ENCODE measurements at places on chromosomes 2 and 18.

- DNase-seq = no peak
These were observed 13.7 kb upstream of the GAL3ST2 start for GRCh38 chr2:241762933-241763369.

GRCh38 chr2:233428438-233428837 lies 74.1 kb downstream of the DGKD start:
- no peak for DNase-seq

- no peak for DNase-seq
These were observed 834.0 kb downstream of the DSC3 start for GRCh38 chr18:30208546-30208945.

DNA sequence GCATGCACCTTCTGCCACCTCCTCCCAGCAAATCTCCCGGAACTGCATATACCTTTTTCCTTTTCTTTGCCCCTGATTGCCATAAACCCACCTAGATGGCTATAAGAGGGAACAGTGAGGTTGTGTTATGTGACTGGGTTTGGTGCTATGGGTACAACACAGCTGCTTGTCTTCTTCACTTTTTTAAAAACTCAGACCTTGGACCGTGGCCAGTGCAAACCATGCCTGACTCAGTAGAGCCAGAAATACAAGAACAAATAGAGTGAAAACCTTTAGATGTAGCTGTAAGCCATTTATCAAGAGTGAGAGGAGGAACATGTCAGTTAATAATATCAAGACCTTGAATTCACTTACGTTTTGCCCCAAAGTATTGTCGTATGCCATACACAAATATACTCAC lies 267.4 kb upstream of the CHAC2 start:
- no peak for DNase-seq

- DNase-seq = no peak
These were observed 86.7 kb downstream of the NRP2 start for GRCh38 chr2:205768815-205769494.

DNA sequence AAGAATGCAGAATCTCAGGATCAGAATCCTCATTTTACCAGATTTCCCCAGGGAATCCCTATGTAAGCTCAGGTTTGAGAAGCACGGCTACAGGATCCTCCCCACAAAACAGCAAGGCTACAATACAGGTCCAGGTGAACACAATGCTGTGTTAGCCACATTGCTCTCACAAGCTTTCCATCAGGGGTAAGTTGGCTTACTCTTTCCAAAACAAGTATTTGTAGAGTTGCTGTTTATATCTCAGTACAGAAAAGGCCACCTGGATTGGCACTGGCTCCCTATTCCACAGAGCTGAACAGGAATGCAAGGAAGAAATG lies 11.0 kb downstream of the SPRED2 start:
- no peak for DNase-seq

- DNase-seq = no peak
These were observed 234.4 kb downstream of the LPIN1 start for GRCh38 chr2:11980809-11981208.

GRCh38 chr2:170917957-170918356 lies 11.1 kb upstream of the GORASP2 start:
- DNase-seq = no peak

DNA sequence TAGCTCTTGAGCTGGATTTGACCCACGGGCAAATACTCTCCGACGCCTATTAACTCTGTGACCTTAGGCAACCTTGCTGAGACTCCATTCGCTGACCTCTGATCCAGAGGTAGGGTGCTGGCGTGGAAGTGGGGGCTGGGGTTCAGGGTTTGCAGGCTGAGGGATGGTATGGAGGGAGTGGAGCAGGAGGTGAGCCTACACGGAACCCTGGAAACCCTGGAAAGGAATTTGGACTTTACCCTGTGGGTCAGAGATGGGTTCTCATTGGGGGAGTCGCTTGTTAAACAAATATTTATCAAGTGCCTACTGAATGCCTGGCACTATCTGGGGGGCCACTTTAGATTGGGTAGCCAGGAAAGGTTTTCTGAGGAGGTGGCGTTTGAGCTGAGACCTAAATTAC lies 58.2 kb upstream of the FZD7 start:
- DNase-seq = no peak

DNA sequence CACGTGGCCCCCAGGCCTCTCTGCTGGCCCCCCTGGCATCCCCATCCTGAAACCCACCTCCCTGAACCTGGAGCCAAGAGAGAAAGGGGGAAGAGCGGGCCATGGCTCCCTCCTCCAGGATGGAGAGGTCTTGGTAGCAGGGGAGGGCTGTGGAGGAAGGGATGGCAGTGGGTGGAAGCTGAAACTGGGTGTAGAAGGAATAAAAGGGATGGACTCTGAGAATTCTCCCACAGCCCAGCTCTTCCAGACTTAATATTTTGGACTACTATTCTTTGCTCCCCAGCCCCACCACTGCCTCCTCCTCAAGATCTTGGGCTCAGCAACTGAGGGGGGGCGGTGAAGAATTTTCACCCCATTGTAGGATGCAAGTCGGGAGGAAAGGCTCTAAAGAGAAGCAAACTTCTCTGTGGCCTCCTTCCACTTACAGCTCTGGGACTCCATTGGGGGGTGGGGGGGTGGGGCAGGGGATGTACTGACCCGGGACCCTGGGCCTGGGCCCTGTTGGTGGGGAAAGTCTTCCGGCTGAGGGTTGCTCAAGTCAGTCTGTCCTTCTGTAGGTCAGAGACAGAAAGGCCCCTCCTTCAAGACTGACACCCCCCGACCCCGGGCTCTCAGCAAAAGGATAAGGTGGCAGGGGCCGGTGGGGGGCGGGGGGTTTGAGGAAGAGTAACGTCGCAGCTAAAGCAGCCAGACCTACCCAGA lies 501 bp downstream of the TNS1 start:
- DNase-seq = no peak

- DNase-seq = no peak
These were observed 120.2 kb downstream of the GBX2 start for GRCh38 chr2:236047886-236048540.

GRCh38 chr2:12861344-12861930 lies 144.7 kb downstream of the TRIB2 start:
- DNase-seq = no peak

- no peak for DNase-seq
These were observed 155.3 kb downstream of the UXS1 start for GRCh38 chr2:106038601-106039375.

- DNase-seq = no peak
These were observed 17.1 kb upstream of the HNMT start for GRCh38 chr2:137947032-137947727.

DNA sequence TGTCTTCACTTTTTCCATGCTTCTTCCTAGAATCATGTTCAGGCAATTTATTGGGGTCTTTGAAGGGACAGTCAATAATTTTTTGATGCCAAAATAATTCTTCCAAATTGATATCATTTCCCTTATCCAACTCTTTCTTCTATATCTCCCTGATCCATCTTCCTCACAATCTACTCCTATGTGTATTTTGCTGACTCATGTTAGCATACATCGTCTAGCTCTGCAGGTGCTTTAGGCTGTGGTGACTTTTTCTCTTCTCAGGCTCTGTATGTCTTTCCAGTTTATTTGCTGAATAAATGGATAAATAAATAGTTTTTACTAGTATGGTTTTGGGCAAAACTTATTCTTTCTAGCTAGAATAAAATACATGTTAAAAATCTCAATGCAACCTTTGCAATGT lies 1650.9 kb upstream of the TMEFF2 start:
- DNase-seq = no peak

- no peak for DNase-seq
These were observed 190.3 kb downstream of the RBM43 start for GRCh38 chr2:151071382-151071781.

GRCh38 chr2:238418999-238419546 lies 7.7 kb upstream of the ASB1 start:
- DNase-seq = no peak

DNA sequence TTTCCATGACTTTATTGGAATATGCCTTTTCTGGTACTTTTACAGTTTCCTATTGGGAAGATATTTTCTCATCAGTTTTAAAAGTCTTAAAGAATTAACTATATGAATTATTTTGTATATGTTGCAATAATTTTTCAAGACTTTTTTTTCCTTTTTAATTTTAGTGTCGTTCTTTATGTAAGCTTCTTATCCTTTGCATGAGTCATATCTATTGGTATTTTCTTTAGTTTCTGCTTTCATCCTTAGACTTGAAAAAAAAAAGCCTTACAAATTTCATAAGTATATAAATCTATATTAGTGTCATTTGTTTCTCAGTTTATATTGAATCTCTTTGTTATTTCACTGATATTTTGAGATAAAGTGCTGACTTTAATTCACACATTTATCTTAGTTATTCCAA lies 94.9 kb downstream of the DSEL start:
- DNase-seq = no peak

GRCh38 chr18:3889803-3890202 lies 439.8 kb downstream of the TGIF1 start:
- DNase-seq = no peak

DNA sequence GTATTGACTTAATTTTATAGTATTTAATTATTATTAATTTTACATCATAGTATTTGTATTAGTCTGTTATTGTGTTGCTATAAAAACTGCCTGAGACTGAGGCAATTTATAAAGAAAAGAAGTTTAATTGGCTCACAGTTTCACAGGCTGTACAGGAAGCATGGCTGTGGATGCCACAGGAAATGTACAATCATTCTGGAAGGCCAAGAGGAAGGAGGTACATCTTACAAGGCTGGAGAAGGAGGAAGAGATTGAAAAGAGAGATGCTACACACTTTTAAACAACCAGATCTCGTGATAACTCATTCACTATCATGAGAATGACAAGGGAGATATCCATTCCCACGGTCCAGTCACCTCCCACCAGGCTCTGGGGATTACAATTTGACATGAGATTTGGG lies 2019.4 kb upstream of the PIK3C3 start:
- no peak for DNase-seq

DNA sequence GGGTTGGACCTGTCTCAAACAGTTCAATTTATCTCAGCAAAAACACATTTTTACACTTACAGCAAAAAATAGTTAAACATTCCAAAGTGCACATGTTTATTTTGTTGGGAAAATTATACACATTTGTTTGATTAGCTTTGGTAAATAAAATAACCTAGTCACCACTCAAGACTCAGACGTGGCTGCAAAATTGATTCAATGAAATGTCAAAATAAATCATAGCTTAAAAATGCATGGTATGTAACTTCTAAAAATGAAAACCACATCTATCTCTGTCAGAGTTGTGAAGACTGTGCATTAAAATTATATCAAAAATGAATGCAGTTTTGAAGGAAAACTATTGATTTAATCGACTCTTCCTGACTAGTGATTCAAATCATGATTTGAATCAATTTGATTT lies 56.7 kb downstream of the GALNT14 start:
- DNase-seq = no peak

DNA sequence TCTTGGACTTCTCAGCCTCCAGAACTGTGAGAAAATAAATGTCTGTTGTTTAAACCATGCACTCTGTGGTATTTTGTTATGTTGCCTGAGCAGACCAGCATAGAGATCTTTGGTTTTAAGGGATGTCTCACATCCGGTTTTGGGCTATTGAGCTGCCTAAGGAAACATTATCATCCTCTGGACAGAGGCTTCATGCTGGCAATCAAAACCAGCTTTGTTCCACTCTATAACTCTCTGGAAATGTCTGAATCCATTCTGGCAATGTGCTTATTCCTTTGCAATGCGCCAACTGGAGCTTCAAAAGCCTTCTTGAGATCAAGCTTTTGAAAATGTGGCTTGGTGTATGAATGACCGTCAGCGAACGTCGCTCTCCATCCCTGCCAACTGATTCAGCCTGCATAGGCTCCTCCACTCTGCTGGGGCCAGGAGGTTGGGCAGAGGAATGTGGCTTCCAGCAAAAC lies 183.6 kb upstream of the MGAT5 start:
- no peak for DNase-seq

GRCh38 chr2:219277703-219278654 lies 1.2 kb upstream of the DNAJB2 start:
- peak; percentile 64 for DNase-seq

DNA sequence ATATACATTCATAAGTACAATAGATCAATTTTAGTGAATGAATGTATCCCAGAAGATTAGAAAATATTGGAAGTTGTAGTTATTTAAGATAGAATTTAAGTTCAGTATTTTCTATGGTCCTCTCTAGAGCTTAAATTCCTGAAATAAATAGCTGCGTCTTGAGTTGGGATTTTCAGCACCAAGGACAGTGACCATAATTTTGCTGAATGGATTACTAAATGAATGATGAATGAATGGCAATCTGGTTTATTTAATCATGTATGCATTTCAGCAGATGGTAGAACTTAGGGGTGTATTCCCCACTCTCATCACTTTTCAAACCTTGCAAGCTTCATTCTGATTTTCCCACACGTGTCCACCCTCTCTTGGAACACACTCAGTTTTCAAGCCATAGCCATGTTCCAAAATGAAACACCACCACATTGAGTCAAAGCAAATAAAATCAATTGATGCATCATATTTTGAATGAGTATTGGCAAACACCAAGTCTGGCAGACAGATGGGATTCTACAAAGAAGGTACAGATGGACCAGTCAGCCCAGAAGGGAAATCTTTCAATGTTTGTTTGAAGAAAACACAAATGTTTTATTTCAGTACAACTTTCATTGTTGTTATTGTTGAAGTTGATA lies 362.2 kb upstream of the NXPH2 start:
- DNase-seq = no peak

GRCh38 chr2:54543733-54544396 lies 87.7 kb downstream of the SPTBN1 start:
- no peak for DNase-seq

- no peak for DNase-seq
These were observed 36.0 kb upstream of the GALNT5 start for GRCh38 chr2:157221394-157221988.

DNA sequence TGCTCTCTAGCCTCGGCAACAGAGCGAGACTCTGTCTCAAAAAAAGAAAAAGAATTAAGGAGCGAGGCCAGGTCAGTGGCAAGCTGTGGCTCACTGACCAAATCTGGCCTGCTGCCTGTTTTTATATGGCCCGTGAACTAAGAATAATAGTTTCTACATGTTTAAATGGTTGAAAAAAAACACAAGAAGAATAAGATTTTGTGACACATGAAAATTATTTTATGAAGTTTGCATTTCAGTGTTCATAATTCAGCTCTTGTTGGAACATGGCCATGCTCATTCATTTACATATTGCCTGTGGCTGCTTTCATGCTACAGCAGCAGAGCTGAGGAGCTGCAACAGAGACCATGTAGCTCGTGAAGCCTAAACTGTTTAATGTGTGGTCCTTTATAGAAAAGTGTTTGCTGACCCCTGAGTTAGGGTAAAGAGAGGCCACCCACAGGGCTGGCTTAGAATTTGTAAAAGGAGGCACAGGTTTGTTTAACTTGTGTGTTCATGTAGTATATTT lies 59.5 kb downstream of the MFSD6 start:
- no peak for DNase-seq

- DNase-seq = no peak
These were observed 560 bp upstream of the DUSP2 start for GRCh38 chr2:96145848-96146152.

All from effector CD8-positive, alpha-beta T cell (primary cell).